CMK (cell line): ENCODE measurements at places on chromosomes 7 and 10.

DNA sequence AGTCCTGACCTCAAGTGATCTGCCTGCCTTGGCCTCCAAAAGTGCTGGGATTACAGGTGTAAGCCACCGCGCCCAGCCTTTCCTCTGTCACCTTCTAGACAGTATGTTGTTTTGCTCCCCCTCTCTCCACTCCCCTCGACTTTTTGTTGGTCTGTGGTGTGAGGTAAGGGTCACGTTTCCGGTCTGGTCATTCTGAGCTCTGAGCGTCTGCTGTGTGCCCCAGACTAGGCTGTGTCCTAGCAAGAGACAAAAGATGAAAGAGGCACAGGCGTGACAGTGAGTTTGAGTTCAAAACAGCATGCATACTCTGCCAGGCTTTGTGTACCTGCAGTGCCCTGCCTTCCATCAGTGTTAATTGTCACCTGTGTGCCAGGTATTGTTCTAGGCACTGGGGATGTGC lies 87.4 kb upstream of the PPIF start:
- DNase-seq, result no peak

- DNase-seq, result no peak
These were observed 234.2 kb downstream of the CRPPA start for GRCh38 chr7:16187131-16187530.

- no peak for DNase-seq
These were observed 132.4 kb downstream of the ZMYND11 start for GRCh38 chr10:267705-268104.

- no peak for DNase-seq
These were observed 36.2 kb downstream of the PITRM1 start for GRCh38 chr10:3136336-3136735.

GRCh38 chr10:68303849-68304412 lies 27.9 kb upstream of the HNRNPH3 start:
- no peak for DNase-seq

- DNase-seq, result no peak
These were observed 233.4 kb downstream of the ZMYND11 start for GRCh38 chr10:368579-369220.

DNA sequence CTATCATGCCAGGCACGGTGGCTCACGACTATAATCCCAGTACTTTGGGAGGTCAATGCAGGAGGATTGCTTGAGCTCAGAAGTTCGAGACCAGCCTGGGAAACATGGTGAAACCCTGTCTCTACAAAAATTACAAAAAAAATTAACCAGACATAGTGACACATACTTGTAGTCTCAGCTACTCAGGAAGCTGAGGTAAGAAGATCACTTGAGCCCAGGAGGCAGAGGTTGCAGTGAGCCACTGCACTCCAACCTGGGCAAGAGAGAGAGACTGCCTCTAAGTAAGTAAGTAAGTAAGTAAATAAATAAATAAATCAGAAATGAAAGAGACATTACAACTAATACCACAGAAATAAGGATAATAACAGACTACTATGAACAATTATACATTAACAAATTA lies 36.2 kb downstream of the PDLIM1 start:
- DNase-seq, result no peak

DNA sequence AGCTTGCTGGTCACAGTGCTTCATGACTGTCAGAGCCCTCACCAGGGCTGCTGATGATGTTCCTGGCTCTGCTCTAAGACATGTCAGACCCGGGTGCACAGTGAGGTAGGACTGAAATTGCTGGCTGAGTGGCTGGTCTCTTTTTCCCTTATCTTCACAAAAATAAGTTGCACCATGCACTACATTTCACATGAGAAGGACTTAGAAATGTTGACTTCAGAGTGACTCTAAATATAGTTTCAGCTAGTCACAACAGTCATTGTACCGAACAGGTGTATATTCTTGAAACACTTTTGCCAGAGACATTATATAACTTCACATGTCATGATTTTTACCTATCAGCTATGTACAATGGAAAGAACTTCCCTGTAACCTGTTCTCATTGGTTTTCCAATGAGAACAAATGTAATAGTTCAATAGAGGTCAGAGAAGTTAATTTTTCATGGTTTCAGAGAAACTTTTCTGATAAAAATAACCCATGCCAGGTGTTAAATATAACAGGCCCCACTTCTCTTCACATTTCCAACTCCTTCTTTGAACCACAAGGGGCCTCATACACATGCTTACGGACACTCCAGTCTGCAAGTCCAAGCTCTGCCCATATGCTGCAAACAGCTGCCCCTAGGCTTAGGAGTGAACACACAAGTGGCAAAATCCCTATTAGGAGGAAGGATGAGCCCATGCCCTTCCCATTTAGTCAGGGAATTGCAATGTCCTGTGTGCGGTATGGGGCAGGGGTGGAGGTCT lies 115.6 kb downstream of the CDK6 start:
- DNase-seq, result no peak

- no peak for DNase-seq
These were observed 14.0 kb upstream of the PCGF5 start for GRCh38 chr10:91206427-91206826.

DNA sequence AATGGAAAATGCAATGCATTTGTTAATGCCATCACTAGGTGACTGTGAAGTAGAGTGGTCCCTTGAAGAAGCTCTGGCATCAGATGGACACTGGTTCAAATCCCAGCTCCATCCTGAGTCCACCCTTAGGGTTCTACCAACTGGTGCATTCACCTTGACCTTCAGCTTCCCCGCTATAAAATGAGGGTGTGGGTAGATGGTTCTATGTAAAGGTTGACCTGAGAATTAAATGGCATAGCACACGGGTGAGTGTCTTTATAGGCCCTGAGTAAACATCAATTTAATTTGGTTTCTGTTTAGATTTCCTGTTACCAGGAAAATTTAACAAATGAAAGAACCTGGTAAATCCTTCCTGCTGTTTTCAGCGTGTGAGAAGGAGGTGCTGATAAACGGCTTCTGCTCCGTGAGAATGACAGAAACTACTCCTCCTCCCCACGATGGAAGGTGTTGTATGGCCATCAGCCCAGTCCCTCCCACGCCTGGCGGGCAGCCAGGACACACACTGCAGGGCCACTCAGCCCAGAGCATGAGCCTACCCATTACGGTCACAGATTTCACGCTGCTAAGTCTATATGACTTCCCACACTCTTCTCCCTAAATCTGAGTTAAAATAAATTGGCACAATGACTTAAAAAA lies 210.1 kb downstream of the TNS3 start:
- DNase-seq, result no peak

DNA sequence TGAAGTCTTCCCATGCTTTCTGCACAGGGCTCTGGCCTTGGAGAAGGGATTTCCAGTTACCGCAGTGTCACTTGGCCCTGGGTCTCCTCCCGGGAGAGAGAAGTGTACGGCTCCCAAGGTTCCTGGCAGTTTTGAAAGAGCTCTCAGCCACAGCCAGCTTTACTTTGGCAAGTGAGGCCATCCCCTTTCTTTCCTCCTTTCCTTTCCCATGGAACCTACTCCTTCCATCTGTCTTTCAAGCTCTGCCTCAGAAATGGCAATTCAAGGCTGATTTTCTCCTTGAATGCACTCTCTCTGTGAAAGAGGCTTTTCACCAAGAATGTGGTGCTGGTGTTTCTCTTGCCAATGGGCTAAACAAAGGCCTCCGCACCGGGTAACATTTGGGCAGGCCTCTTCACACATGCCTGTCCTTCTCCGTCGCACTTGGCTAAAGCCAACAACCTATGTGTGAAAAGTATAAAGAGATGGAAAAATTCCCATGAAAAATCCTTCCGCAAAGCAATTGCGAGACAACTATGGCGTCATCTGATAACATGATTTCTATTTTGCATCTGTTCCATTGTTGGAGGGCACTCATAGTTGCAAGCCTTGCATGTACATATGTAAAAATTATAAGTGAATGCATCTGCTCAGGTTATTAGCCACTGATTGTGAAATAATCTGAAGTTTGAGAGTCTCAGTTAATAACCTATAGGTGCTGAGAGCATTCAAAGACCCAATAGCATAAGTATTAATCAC lies 125.4 kb downstream of the PFKFB3 start:
- no peak for DNase-seq

GRCh38 chr7:149228831-149229471 lies 10.5 kb upstream of the ZNF212 start:
- DNase-seq, result no peak

GRCh38 chr7:35702541-35702940 lies 7.6 kb upstream of the HERPUD2 start:
- DNase-seq, result no peak

DNA sequence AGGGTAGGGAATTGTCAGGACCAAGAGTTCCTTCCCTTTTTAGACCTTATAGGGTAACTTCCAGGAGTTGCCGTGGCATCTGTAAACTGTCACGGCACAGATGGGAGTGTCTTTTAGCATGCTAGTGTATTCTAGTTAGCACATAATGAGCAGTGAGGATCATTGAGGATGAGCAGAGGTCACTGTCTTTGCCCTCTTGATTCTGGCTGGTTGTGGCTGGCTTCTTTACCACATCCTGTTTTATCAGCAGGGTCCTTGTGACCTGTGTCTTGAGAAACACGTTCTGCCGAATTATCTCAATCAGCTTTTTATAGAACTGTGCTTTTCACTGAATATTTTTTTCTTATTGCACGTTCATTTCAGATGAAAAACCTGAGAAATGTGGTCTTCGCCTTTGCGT lies 41.5 kb downstream of the MINPP1 start:
- DNase-seq, result no peak

DNA sequence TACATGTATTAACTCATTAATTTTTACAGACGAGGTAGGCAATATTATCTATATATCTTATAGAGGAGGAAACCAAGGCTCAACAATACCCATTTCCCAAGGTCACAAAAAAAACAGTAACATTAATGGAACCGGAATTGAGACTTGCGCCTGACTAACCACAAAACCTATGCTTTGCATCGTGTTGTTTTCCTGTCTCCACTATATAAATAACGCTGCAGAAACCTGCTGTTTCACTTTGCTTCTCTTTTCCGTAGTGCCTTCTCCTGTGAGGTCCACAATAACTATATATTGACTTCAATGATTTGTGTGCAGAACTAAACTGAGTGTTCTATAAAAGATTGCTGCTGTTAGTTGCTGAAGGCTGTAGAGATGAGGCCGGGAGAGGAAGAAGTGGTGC lies 97.7 kb upstream of the RPA3 start:
- DNase-seq, result no peak

DNA sequence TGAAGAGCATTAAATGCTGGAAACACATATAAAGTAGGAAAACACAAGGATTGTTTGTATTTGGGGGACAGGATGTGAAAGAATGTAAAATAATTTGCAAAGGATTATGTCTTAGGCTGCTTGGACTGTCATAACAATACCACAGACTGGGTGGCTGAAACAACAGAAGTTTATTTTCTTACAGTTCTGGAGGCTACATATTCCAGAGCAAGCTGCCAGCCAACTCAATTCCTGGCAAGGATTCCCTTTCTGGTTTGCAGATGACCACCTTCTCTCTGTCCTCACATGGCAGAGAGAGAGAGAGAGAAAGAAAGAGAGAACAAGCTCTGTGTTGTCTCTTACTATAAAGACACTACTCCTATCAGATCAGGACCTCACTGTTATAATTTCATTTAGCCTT lies 8.8 kb upstream of the LAMB4 start:
- DNase-seq, result no peak

DNA sequence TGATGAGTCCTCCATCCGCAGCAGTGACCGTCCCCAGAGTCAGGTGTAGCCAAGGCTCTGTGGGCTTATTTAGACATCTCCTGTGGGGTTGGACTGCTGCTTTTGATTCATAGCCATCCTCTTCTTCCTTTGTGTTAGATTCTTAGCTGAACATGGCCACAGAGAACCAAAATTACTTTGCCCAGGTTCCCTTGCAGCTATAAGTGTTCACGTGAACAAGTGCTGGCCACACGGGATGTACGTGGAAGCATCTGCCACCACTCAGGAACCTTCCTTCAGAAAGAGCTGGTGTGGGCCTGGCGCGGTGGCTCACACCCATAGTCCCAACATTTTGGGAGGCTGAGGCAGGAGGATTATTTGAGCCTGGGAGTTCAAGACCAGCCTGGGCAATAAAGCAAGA lies 49.1 kb downstream of the TMEM209 start:
- DNase-seq, result no peak

DNA sequence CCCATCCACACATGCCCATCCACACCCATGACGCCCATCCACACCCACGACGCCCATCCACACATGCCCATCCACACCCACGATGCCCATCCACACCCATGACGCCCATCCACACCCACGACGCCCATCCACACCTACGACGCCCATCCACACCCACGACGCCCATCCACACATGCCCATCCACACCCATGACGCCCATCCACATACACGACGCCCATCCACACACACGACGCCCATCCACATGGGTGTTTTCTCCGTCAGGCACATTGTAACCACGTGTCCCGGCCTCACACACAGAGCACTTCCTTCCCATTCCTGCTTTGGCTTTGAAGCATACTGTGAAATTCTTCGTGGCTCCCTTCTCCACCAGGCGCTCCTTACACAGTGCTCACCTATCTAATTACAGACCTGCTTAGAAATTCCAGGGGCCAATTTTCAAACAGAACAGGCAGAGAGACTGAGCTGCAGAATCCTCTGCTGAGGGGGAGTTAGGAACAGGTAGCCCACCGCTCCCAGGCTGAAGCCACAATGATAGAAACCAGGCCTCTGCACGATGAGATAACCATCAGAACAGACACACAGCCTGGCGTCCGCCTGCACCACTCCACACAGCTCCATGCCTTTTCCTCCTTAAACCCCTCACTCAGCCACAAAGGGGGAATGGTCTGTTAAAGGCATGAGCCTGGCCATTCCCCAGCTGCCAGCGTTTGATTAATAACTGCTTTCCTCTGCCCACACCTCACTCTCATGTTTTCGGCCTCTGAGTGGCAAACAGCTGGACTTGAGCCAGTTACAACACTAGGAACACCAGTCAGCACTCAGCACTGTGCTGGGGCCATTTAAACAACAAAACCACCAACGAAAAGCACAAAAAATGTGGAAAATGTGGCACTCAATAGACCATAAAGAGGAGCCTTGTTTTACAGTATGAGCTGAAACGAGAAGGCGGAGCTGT lies 501.6 kb downstream of the PTPRN2 start:
- DNase-seq, result no peak

GRCh38 chr7:28414453-28414852 lies 2.1 kb downstream of the CREB5 start:
- DNase-seq, result no peak

- DNase-seq, result no peak
These were observed 41.2 kb downstream of the TACR2 start for GRCh38 chr10:69375307-69376151.

GRCh38 chr10:113867904-113868303 lies 13.4 kb downstream of the NHLRC2 start:
- DNase-seq, result no peak

GRCh38 chr7:124796771-124797170 lies 31.2 kb upstream of the GPR37 start:
- DNase-seq, result no peak

DNA sequence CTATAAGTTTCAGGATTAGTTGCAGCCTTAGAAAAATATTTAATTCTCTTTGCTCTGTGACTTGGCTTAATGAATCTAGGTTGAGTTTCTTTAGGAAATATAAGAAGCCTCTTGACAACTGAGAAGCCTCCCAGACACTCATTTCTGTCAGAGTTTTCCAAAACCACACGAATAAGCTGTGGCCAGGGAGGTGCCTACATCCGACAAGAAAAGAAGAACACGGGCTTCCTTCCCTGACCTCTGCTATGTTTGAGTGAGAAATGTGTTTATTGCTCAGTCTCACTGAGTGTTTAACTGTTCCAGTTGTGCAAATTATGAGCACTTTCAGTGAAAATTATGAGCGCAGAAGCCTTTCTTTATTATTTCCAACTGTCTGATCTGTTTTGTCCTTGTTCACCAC lies 105.0 kb downstream of the TRIL start:
- DNase-seq, result no peak

GRCh38 chr10:72597897-72598296 lies 28.0 kb downstream of the MICU1 start:
- DNase-seq, result no peak

- no peak for DNase-seq
These were observed 36.7 kb downstream of the ASNS start for GRCh38 chr7:97835296-97836138.
